ENCODE measurements at places on chromosomes 11 and 22.

- no peak for DNase-seq
Observed at GRCh38 chr22:26482161-26482560, 1.4 kb downstream of the HPS4 start.

DNA sequence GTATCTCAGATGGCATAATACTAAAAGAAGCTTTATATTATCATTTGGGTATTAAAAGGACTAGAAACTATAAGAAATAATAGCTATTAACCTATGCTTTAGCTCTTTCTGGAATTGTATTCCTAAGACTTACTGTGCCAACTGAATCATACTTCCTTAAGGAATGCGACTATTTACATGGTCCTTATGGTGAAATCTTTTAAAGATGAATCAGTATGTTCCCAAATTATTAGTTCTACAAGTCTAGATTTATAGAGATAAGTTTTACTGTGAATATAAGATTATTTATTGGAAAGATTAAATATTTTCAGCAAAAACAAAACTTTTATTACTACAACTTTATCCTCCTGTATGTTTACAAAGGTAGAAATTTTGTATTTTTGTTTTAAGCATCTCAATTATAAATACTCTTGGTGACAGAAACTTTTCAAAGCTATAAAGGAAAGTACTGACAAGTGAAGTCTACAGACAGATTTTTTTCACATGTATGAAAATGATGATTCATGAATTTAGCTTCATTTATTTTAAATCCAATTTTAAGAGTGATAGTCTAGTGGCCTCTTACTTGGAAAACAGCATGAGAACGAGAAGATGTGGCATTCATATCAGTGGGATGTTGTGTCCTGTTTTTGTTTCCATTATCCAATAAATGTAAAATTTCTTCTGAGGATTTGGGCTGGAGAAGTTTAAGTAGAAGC is 17.8 kb downstream of the KIF18A start:
- DNase-seq, result no peak

DNA sequence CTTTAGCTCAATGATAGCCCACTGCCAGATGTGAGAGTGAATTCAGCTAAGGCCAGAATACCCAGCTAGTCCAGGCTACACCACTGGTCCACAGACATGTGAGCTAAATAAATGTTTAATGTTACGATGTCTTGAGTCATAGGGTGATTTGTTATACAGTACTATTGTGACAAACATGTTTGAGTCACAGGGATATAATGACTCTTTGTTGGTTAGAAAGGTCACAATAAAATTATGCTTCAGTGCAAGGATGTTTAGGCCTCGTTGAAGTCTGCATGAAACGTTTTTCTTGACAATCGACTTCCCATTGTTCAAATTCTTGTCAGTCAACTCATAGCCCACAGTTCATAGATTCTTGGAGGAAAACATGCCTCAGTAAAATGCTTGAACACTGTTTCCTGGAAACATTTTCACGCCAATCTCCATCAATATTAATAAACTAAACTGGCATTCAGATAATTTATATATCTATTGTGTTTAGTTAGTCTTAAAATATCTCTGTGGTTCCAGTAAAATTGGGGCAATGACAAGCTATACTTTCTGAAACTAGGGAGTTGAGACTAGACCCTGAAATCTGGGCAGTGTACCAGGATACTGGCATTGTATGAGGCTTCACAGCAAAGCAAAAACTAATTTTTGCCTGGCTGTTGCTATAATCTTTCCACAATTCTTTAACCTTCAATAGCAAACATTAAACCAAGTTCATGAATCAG is 650.8 kb upstream of the KIRREL3 start:
- DNase-seq, result no peak

GRCh38 chr11:92266806-92267205 is 42.2 kb downstream of the FAT3 start:
- DNase-seq, result no peak

DNA sequence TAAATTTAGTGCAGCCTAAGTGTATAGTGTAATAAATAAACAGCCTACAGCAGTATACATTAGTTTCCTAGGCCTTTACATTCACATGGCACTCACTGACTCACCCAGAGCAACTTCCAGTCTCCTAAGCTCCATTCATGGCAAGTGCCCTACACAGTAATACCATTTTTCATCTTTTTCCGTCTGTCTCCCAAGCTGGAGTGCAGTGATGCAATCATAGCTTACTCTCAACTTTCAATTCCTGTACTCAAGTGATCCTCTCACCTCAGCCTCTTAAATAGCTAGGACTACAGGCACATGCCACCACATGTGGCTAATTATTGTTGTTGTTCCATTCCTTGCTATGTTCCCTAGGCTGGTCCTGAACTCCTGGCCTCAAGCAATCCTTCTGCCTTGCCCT is 54.4 kb downstream of the FCHSD2 start:
- DNase-seq, result no peak

DNA sequence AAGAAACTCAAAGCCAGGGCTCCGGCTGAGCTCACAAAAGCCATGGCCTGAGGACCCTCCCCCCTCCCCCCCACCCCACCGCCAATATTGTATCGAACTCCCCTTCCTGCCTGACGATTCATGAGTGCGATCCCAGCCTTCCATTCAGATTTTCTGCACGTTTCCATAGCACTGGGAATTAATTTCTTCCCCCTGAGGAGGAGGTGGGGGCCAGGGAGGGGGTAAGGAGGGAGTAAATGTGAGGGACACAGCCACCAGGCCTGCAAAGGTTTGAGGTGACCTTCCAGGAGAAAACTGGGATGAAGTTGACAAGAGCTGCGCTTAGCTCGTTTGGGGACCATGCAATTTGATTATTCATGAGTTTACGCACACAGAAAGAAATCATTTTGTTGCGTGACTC is 527.7 kb downstream of the MN1 start:
- DNase-seq, result no peak

- no peak for DNase-seq
Observed at GRCh38 chr22:36237462-36238372, 1.6 kb downstream of the APOL2 start.

DNA sequence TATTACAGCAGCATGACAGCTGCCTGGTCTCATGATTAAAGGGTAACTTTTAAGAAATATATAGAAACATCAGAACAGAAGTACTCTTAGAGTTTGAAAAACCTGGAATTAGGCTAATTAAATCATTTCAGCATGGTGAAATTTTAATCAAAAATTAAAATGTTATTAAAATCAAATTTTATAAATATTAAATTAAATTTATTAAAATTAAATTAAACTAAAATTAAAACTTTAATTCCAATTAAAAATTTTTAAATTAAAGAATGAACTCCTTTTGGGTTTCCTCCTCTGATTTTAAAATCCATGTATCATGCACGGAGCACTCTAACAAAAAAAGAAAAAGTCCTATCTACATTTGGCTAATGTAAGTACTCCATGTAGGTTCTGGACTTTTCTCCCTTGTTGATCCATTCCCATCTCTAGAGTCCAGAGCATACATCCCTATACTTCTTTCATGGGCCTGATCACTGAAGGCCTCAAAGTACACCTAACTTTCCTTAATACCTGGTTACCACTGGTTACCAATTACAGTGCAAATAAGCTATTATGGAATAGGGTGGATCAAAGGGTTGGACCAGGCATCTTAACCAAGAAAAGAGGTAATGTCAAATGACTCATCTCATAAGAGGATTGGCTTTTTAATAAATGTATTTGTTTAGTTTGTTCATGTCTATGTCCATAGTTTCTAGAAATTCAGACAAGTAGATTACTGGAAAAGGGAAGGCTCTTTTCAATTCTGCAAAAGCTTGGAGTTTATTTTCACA is 48.4 kb upstream of the MUC15 start:
- DNase-seq, result no peak

DNA sequence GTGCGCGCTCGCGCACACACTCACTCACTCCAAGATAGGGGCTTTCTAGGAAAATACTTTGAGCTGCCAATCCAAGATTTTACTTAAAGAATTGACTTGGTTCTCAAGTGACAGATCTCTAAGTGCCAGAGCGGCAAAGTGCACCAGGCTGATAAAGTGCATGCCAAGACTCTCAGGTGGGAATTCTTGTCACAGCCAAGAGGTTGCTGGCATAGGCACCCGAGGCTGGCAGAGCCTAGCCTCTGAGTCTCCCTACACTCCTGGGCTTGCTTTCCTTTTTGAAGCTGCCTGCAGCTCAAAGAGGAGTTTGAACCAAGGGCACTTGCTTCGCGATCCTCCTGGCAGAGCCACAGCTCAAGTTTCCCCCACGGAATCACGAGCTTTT is 2.5 kb upstream of the ADM start:
- no peak for DNase-seq

DNA sequence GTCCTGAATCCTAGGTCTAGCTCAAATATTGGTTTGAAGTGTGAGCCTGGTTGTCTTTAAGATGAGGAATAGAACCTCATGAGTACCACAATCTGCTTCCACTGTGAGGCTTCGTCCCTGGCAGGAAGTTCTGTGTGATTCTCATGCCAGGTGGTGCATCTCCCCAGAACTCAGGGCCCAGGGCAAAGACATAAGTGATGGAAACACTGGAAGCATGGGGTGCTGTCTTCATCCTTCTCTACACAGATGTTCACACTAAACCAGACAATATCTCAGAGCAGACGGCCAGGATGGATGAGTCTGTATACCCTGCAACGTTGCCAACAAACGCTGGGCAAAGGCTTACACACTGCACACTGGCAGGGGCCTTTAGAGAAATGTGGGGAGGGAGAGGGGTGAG is 475.9 kb upstream of the B3GAT1 start:
- DNase-seq, result no peak

DNA sequence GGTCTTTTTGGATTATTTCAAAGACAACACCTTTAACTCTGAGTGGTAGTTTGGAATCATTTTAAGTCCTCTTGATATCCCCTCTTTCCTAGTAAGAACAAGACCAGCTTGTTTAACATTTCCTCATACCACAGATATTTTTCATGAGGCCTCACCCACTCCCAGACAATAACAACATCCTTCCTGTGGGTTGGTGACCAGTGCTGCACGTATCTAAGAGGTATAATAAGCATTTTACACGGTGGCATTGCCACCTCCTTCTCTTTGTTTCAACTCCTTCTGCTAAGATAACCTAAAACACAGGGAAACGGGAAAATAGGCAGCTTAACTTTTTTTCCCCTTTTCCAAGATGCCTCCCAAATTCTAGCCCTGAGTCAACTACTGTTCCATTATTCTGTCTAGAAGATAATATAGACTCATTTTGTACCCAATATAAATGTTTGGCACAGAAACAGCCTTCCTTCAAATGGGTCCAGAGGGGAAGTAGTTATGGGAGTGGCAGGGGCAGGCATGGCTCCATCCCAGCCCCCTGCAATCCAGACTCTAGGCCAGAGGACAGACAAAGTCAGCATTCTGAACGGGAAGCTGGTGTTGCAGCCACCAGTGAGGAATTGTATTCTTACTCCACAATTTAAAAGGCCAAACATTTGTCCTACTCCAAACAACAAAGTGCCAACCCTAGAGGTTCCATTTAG is 28.5 kb downstream of the MAML2 start:
- DNase-seq, result no peak

DNA sequence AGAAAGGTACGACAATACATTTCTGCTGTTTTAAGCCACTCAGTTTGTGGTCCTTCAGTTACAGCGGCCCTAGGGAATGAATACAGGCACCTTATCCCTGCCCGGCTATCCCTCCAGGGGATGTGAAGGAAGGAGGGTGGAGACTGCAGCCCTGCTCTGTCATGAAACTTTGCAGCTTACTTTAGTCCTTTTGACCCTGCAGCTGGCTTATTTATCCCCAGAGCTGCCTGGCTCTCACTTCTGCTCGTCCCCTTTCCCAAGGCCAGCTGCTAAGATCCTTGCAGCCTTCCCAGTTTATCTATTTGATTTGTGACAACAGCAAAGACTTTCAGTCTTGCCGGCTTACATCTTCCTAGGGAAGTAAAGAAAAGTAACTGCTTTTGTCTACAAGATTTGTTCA is 55.2 kb downstream of the SC5D start:
- no peak for DNase-seq

DNA sequence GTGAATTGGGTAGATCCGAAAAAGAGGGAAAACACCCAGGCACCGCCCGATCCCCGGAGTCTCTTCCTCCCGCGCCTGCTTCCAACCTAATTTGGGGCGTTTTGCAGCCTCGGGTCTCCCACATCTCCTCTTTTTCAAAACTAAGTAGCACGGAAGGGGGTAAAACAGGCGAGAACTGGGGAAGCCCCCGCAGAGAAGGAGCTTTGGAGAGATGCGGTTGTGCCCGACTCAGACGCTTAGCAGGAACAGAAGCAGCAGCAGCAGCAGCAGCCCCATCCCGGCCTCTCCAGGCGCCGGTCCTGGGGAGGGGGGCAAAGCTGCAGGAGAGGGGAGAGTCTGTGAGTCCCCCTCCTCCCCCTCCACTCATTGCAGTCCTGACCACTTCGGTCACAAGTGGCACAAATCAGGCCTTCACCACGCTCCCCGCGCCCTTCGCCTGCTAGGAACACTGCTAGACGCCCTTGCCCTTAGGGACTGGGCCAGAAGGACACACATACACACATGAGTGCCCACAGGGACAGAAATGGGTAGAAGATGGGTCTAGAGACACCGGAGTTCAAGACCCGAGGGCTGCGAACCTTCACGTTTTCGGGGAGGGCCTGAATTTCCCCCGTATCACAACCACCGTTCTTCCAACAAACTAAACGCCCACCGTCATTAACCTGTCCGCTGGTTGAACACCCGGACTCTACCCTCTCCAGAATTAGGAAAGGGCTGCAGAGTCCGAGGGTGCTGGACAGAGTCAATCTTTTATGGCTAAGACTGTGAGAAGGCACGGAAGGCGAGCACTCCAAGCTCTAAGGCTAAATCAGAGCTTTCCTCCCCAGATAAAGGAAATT is 98.3 kb upstream of the HSD17B12 start:
- DNase-seq, result no peak

- DNase-seq, result peak; percentile 31
Observed at GRCh38 chr22:20264614-20265452, 3.3 kb downstream of the RTN4R start.

GRCh38 chr11:120027546-120028180 is 110.2 kb downstream of the TRIM29 start:
- no peak for DNase-seq

DNA sequence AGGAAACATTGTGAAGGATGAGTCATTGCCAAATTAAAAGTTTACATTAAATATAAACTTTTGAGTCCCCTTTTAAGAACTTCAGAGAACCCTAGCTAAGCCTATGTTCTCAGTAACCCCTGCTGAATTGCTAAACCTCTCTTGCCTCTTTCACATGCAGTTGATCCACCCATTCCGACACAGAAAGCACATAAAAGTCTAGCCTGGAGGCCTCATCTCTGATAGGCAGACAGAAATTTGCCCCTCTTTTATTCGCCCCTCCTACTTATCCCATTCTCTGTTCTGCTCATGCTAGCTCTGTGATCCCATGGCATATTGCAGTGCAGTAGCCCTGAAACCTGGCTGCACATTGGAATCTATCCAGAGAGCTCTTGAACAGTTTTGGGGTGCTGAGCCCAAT is 58.2 kb upstream of the PDE3B start:
- no peak for DNase-seq

- no peak for DNase-seq
Observed at GRCh38 chr11:35146711-35147110, 7.7 kb downstream of the CD44 start.

DNA sequence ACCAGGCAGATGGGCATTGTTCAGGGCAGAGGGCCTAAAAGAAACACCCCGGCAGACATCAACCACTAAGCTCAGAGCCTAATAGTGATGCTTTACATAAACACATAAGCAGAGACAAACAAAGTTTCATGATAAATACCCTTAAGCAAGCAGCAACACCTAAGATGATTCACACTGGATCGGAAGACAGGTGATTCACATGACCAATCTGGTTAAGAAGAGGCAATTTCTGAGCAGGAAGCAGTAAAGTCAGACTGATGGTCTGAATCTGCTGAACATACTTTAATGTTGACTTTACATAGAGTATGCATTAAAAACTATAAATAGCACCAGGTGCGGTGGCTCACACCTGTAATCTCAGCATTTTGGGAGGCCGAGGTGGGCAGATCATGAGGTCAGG is 56.1 kb downstream of the SYN3 start:
- no peak for DNase-seq

All from hippocampal formation (tissue), 2 donors.